ENCODE measurements at places on chromosomes 12 and 14.

DNA sequence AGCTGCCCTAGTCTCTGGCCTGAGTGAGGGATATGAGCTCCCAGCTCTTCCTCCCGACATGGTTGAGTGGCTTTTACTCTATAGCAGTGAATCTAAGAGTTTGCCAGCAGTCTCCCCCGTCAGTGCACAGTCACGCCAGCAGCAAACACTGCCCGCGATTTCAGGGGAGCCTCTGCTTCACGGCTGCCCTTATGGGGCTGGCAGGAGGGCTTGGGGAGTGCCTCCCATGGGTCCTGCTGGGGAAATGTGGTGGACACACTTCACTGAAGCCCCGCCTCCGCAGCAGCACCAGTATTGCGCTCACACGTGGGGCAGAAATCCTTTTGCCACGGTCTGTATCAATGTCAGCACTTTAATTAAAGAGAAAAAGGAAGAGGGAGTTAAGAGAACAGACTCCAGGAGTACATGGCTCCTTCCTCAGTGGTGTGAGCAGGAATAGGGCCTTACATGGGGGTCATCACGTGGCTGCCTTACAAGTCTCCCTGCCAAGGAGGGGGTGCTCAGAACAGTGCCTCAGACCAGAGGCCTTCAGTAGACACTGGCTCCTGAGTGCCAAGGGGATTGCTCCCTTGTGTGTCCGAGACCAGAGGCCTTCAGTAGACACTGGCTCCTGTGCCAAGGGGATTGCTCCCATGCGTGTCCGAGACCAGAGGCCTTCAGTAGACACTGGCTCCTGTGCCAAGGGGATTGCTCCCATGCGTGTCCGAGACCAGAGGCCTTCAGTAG is 55.7 kb downstream of the SFSWAP start:
- no peak for DNase-seq

DNA sequence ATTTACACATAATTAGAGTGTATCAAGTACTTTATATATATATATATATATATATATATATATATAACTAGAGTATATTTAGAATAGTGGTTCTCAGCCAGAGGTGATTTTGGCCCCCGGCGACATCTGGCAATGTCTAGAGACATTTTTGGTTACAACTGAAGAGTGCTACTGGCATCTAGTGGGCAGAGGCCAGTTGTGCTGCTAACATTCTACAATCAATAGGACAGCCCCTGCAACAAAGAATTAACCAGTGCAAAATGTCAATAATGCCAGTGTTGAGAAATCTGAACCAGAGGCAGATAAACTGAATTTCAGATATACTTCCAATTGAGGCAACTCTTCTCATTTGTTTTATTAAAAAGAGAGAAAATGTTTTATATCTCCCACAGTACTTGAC is 8.9 kb downstream of the GTF2A1 start:
- DNase-seq: no peak

GRCh38 chr14:100438271-100438670 is 115.1 kb downstream of the SLC25A47 start:
- no peak for DNase-seq

DNA sequence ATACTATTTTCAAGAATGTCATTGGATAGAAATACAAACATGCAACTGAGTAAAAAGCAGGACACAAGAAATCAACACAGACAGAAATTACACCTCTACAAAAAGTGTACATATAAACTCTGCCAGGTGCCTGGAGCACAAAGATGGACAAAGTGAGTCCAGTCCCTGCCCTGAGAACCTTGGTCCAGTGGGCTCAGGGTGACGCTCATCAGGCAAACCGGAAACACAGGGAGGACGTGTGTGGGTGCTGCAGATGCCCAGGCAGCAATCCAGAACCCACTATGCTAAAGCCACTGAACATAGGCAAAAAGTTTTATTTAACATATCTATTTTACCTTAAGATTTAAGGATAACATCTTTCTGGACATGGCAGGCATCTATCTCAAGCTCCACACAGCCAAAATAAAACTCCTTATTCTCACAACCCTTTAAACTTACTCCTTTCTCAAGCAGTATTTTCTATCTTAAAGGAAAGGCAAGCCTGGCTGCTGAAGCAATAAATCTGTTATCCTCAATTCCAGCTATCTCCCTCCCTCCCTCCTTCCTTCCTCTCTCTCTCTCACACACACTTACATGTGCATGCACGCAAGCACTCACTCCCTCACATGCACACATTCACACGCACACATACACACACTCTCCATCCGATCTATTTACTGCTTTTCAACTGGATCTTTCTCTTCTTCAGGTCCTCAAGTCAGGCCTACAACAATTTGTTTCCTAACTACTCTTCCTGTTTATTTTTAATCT is 10.2 kb downstream of the PPP1R13B start:
- no peak for DNase-seq

DNA sequence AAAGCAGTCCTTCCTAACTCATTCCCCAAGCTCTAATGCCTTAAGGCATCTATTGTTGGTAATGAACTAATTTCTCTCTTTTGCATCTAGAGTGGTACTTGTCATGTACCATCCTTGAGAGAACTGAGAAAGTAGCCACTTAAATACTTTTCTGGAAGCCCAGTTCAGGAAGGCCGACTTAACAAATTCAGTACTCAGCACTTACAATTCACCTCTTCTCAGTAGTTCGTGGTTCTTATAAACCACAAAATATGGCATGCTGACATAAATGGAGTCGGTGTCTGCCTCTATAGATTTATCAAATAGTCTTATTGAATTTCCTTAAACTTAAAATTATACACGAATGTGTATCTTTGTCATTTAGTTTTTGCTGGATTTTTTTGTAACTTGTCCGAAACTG is 9.4 kb upstream of the COCH start:
- no peak for DNase-seq

DNA sequence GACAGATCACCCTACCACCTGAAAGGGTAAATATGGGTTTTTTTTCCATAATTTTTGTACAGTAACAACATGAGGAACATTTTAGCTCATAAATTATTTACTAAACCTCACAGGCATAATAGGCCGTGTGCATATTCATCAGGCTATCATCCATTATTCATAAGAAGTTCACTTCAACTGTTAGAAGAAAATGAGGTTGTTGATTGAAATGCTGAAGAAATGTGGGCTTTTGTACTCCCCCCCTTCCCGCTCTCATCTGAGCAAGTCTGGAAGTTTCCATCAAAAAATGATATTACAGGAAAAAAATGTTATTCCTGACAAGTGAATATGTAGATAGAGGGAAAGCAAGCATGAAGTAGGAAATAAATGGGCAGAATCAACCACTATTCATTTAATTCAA is 7.9 kb upstream of the POU6F1 start:
- DNase-seq: no peak

DNA sequence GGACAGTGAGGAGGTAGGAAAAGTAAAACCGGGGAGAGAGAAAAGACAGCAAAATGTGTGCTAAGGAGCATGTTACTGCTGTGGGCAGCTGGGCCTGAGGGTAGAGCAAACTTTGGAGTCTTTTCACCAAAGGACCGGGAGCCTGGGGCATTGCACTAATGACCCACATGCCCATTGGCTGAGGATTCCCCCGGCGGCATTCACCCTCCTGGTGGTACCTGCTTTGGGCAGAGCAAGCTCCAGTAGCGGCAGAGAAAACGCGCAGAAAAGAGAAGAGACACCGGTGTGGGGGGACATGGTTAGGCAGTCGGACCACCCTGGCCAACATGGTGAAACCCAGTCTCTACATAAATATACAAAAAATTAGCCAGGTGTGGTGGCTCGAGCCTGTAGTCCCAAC is 83.4 kb upstream of the ESRRB start:
- no peak for DNase-seq

- DNase-seq: peak; percentile 17
Measured at GRCh38 chr14:24848102-24848790, 201.7 kb downstream of the STXBP6 start.

DNA sequence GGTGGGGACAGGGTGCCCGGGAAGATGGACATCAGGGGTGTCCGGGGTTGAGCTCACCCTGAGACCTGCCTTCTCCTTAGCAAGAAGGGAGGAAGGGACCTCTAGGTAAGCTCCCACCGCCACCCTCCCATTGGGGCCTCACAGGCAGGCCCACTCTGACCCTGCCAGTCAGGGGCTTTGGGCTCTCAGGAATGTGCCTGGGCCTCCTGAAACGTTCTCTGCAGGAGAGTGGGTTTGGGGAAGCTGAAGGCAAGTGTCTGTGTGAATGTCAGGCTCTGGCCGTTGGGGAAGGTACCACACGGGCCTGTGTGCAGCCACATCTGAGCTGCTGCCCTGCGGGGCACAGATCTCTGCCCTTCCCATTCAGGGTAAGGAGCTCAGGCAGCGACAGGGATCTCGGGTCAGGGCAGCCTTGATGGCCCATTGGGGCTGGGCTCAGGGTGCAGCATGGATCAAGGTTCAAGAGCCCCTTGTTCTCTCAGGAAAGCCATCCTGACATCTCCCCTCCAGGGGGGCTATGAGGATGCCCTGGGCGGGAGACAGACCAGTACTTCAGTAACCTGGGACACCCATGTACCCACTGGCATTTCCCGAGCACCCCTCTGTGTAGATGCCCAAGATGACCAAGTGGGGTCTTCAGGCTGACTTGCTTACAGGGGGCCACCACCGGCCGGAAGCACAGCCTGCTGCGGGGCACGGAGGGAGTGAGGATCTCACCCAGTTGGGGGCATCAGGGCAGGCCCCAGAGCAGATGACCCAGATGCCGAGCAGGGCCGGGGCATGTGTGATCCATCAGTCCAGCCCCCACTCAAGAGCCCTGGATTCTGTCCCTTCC is 29.7 kb downstream of the FAM222A start:
- no peak for DNase-seq

Data from HT1080 (cell line).